ENCODE measurements at places on chromosomes 2 and 18.

GRCh38 chr18:57441071-57441794 lies 6.1 kb downstream of the ONECUT2 start:
- peak; percentile 45 for DNase-seq

DNA sequence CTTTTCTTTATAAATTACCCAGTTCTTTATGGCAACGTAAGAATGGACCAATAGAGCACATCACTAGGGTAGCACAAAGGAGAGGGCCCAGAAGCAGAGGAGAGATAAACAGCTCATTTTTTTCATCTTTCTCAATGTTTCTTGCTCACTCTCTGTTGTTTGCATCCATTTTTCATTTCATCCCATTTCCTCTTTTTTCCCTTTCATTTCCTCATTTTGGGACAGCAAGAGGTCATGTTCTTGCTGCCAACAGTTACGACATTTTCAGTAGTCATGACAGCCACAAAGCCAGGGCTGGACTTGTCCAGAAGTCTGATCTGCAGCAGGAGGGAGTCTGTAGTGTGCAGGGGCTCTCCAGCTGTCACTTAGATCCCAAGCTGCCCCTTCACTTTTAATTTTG lies 52.7 kb upstream of the CYP1B1 start:
- no peak for DNase-seq

DNA sequence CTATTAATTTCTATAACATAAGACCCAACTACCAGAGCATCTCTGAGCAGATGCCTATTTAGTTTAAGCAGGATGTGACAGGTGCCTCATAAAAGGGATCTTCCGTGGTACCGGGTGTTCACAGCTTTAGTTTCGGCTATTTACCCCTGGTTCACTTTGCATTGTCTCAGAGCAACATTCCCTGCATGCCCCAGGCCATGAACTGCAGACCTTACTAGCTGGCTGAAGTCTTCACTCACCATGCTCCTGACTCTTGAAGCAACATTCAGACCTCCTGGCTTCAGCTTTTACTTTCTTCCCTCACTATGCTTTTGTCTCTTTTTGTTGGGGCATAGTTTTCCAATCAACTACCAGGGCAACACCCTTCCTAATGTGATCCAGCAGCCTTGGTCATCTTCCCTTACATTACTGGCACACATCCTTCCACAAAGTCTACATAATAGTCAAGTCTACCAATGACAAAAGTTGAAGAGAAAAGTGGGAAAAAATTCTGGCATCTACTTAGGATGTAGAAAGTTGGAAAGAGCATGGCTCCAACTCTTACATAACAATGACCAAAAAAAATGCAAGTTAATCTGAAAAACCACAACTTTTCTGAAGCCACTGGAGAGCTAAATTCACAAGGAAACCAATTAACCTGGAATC lies 99.2 kb downstream of the SESTD1 start:
- DNase-seq = no peak

- no peak for DNase-seq
Observed at GRCh38 chr2:88747990-88748389, 56.5 kb downstream of the RPIA start.

GRCh38 chr2:218754201-218754600 lies 27.7 kb upstream of the CYP27A1 start:
- no peak for DNase-seq

DNA sequence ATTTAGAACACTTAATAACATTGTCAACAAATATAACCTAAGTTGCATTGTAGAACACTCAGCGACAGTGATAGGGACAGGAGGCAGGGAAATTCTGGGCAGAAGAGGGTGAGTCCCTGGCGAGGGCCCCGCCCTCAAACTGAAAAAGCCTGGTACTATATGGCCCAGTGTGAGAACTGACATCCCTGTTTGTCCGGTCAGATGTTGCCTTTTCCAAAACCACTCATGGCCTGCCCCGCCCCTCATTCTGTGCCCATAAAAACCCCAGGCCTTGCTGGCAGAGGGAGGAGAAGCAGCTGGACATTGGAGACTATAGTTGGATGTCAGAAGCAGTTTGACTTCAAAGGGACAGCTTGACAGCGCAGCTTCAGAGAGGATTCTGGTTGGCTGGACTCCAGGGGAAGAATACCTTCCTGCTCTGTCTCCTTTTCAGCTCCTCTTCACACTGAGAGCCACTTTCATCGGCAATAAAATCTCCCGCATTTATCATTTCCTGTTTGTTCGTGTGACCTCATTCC lies 47.0 kb downstream of the FAM117B start:
- no peak for DNase-seq

DNA sequence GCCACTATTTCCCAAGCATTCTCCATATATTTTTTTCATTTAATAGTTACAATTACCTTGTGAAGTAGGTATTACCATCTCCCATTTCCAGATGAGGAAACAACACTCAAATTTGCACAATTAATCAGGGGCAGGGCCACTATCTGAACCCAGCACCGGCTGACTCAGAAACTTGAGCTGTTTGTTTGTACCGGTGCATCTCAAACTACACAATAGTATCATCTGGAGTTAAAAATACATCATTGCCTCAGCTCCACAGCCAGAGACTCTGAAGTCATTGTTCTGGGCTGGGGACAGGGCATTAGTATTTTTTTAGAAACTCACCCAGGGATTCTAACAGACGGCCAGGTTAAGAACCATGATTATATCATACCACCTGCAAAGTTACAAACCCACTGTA lies 55.9 kb downstream of the CDCA7 start:
- DNase-seq = no peak

GRCh38 chr2:179274749-179275148 lies 10.1 kb upstream of the SESTD1 start:
- DNase-seq = no peak

DNA sequence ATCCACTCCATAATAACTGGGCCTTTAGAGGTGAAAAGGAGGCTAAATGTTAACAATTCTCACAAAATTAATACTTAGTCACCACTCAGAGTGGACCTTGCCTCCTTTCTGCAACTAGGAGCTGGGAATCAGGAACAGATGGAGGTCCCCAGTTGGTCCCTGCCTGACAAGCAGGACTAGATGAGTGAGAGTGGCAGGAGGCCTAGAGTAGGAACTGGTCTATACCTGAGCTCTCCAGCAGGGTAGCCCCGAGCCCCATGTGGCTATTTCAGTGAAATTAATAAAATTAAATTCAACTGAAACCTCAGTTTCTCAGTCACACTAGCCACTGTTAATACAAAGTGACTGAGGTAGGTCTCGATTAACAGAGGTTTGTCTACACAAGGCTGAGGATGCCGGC lies 150.5 kb downstream of the MYO5B start:
- no peak for DNase-seq

GRCh38 chr2:29522951-29523669 lies 398.3 kb downstream of the ALK start:
- DNase-seq = peak; percentile 88

GRCh38 chr2:235725016-235725489 lies 231.2 kb downstream of the AGAP1 start:
- no peak for DNase-seq

DNA sequence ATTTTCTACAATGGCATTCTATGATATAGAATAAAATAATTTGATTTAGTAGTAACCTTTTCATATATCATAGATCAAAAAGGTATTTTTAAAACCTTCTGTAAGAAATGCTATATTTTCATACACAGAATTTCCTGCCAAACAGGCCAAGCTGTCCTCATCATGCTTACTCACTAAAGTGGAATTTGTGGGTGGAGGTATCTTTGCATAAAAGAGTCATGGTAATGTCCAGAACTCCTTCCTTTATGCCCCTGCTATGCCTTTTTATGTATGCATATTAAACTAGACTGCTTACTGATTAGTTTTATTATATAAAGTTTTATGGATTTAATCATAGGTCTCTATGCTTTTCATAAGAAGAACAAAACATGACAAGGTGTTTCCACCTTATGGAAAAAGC lies 27.5 kb upstream of the MARCHF7 start:
- peak; percentile 76 for DNase-seq

- no peak for DNase-seq
Observed at GRCh38 chr18:74784752-74785151, 187.1 kb downstream of the ZNF407 start.

- peak; percentile 6 for DNase-seq
Observed at GRCh38 chr2:144713410-144713809, 193.5 kb upstream of the ZEB2 start.

- no peak for DNase-seq
Observed at GRCh38 chr2:127034051-127034450, 72.9 kb downstream of the BIN1 start.

GRCh38 chr2:195038153-195038552 lies 618.9 kb upstream of the SLC39A10 start:
- no peak for DNase-seq

DNA sequence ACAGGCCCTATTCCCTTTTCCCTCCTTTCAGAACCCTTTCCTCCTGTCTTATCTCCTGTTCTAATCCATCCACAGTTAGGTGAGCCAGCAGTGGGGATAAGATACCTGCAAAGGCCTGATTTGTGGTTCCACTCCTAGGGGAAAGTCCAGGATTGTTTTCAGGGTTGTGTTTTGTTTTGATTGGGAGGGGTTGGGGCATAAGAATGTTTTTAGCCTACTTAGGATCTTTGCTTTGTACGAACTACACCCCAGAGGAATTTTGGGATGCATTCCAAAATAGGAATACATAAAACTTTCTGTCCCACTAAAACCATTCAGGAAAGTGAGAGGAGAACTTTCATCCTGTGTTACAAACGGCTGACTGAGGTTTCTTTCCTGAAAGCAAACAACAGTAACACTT lies 150.8 kb upstream of the PGAP1 start:
- DNase-seq = peak; percentile 50
